ENCODE measurements at places on chromosomes 2 and 18. TPM values are rescaled to one million over a fixed set of nuclear protein-coding genes. Genes with fewer than 3 reads are reported as not detected.

GRCh38 chr18:67241299-67241698, 275.2 kb downstream of the DSEL start:
- DNase-seq: no peak

DNA sequence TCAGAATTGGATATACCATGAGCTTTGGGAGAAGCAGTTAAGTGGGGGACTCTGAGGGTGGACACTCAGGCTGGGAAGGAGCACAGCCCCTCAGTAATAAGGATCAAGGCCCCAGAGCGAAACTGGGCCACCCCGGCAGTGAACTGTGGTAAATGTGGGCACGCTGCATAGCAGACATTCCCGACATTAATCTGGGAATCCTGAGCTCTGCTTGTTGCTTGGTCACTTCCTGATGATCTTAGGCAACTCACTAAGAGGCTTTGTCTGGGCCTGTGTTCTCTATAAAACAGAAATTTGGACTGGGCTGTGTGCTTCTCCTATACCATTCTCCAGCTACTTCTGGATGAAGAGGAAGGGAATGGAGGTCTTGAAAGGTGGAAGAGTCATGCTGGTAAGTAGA, 4.8 kb downstream of the TGFBRAP1 start:
- DNase-seq: no peak

DNA sequence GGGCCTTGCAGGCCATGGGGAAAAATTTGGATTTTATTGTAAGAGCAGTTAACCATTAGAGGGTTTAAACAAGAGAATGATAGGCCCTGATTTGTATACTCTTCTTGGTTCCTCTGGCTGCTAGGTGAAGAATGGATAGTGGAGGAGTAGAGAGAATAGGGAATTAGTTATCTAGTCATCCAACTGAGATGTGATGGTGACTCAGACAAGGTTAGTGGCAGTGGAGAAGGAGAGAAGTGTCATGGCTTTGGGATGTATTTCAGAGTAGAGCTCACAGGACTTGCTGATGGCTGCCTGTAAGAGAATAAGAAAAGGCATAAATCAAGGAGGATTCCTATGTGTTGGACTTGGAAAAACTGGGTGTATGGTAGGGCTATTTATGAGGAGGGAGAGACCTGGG, 169.4 kb downstream of the PLCL1 start:
- DNase-seq: no peak

GRCh38 chr2:1736997-1737480, 7.3 kb downstream of the PXDN start:
- DNase-seq: no peak

Gene FIGN
- total RNA-seq: 6.6 TPM

Measured in spinal cord (tissue), 10 donors.